Neuronal stem cell (in vitro differentiated cells): ENCODE measurements at places on chromosomes 1 and 21.

DNA sequence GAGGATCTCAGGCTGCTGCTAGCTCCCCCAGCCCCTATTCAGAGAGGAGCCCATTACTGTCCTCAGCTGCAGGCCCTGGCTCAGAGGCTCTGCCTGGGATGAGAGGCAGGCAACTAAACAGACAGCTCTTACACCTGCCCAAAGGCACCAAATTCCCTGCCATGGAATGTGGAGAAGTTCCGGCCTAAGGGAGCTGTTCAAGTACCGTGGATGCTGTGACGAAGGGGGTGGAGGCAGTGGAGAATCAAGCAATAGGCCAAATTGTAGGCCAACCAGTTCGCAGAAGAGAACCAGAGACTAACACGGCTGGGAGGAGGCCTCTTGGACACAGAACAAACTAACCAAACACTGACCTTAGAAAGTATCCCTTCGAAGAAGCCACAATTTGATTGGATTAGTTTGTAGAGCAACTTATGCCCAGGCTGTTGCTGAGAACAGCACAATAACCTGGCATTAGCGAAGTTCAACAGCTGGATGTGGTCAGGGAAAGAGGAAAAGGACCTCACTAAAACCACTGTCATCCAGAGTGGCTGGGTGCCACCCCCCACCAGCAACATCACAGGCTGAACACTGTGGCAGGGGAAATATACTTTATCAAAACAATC, 3.6 kb downstream of the C1orf174 start:
- no peak for DNase-seq

DNA sequence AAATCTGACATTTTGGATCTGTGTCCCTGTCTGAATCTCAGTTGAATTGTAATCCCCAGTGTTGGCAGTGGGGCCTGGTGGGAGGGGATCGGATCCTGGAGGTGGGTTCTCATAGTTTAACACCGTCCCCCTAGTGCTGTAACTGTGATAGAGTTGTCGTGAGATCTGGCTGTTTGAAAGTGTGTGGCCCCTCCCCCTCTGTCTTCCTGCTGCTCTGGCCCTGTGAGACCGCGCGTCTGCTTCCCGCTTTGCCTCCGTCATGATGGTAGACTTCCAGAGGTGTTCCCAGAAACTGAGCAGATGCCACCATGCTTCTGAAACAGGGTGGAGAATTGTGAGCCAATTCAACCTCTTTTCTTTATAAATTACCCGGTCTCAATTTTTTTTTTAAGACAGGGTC, 25.0 kb downstream of the AGPAT3 start:
- DNase-seq, result no peak

GRCh38 chr1:184424945-184425344, 38.1 kb downstream of the C1orf21 start:
- no peak for DNase-seq

- no peak for DNase-seq
Observed at GRCh38 chr1:24294716-24295371, 24.3 kb upstream of the GRHL3 start.

DNA sequence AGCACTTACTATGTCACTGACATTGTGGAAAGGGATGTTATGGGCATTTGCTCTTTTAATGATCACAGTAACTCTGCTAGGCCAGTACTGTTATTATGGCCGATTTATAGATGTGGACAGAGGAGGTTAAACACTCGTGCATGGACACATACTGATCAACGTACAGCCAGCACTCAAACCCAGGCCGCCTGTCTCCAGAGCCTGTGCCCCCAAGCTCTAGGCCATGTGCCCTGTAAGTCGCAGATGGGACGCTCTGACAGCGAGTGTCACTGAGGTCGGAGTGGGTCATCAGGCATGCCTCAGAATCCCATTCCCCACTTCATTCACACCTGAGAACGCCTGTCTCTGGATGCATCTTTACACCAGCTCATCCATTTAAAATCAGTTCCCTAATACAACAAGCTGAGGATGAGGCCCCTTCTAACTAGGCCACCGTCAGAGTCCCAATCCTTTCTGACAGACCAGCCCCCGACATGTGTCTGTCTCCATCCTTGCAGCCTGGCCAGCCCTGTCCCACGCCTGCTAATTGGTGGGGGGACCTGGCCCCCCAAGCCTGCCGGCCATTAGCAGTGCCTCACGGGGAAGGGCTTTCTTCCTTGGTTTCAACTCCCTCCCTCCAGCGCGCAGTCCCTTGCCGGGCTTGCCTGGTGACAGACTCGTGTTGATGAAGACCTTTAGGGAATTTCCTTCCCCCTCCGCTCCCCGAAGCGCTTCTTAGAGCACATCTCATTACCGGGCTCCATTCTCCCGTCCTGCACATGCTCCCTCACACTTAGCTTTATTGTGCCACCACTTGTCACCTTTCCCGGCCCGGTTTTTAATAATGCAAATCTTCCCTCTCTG, 436.8 kb downstream of the KIF26B start:
- DNase-seq, result no peak

- DNase-seq, result no peak
Observed at GRCh38 chr1:153495536-153495935, 35.1 kb upstream of the S100A7 start.

GRCh38 chr1:164256456-164256855, 302.5 kb upstream of the PBX1 start:
- no peak for DNase-seq

DNA sequence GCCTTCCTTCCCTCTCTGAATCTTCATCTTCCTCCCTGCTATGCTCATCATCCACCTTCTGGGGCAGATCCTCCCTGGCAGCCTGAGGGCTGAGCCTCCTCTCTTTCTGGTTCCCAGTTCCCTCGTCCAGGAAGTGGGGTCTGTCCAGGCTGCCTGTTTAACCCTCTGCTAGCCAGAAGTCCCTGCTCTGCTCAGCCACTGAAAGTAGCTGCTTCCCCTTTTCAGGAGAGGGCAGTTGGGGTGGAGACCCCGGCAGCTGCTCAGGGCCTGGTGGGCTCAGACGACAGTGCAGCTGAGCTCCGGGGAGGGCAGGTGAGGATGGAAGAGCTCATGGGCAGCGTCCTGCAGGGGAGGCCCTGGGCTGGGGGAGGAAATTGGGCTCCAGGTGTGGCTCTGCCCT, 43.1 kb upstream of the ETV3 start:
- DNase-seq, result no peak

DNA sequence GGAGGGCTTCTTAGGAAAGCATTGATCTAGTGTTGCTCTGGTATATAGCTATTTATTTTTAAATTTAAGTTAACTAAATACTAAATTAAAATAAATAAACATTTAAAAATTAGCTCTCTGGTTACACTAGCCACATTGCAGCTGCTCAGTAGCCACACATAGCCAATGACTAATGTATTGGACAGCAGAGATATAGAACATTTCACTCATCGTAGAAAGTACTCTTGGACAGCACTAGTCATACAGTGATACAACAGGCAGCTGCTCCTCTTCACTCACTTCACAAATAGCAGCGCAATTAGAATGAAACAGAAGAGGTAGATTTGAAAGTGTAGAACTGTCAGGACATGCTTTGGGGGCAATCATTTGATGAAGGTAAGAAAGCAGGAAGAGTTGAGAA, 245.4 kb downstream of the PBX1 start:
- no peak for DNase-seq

DNA sequence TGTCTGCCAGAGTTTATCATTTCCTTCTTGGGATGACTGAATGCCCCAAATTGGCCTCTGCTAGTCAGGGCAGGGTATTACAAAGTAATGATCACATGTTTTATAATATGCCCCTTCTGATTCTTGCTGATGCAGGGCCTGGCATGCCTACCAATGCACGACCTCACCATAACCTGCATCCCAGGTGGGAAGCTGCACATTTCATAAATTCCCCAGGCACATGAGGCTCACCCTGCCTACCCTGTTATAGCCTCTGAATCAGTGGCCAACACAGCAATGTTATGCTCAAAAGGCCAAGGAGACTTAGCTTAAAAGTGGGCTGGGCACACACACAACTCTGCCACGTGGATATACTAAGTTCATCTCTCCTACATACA, 28.0 kb upstream of the XPR1 start:
- no peak for DNase-seq

DNA sequence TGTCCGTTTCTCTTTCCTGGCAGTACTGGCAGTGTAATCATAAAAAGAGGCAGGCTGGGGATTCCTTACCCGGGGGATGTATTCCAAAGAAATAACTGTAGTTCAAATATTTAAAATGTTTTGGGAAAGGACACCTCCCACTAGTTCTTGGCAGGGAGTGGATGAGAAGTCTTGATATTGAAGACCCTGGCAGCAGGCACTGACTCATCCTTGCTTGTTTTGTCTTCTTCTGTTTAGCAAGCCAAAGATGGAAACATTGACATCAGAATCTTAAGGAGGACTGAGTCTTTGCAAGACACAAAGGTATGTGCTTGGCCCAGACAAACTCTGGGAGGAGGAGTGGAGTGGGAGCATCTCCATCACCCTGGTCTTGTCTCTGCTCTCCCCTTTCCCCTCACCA, 639 bp downstream of the IL20 start:
- no peak for DNase-seq

DNA sequence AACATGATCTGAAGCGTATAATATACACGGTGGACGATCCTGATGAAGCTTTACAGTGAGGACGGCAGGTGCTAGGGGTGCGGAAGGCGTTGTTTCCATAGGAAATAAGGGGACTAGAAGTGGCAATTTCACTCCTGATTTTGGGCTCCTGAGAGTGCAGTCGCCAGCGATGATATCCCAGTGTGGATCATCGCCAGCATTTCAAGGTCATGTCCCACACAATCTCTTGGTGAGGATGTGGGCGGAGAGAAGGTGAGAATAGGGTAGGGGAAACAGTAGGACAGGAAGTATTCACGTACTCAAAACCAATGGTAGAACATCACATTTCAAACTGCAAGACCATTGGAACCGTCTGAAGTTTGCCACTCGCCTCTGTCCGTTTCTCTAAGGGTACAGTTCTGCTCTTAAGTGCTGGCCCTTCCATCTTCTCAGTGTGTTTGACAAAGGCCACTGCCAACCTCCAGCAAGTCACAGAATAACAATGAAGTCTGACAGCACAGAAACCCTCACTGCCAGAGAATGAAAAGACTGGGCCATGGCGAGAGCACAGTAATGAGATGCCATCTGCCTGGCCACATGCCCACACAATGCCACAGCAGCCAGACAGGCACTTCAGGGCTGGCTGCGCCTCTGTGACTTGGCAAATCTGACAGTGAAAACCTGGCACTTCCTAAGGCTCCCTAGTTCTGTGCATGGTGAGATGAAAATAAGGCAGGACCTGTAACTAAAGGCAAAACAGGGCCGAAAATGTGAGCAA, 27.9 kb downstream of the PCSK9 start:
- no peak for DNase-seq
